ENCODE measurements at places on chromosomes 2 and 18.

DNA sequence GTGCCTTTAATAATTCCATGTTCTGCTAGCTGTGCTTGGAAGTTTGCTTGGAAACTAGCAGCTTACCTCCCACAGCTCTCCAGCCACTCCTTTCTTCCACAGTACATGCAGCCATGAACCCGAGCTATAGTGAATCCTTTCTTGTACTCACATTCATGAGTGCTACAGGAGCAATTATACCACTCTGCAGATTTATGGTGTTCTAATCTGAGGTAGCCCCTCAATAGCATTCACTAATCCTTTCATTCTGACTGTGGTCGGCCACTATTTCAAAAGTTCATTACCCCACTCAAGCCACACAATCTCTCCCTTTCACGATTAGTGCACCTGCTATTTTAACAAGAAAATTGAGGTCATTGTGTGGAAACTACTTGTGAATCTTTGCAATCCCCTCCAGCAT is 53.2 kb downstream of the CSRNP3 start:
- DNase-seq, result no peak

GRCh38 chr2:128746356-128746755 is 427.7 kb upstream of the HS6ST1 start:
- no peak for DNase-seq

GRCh38 chr2:108986916-108987510 is 2.0 kb downstream of the EDAR start:
- DNase-seq, result no peak

DNA sequence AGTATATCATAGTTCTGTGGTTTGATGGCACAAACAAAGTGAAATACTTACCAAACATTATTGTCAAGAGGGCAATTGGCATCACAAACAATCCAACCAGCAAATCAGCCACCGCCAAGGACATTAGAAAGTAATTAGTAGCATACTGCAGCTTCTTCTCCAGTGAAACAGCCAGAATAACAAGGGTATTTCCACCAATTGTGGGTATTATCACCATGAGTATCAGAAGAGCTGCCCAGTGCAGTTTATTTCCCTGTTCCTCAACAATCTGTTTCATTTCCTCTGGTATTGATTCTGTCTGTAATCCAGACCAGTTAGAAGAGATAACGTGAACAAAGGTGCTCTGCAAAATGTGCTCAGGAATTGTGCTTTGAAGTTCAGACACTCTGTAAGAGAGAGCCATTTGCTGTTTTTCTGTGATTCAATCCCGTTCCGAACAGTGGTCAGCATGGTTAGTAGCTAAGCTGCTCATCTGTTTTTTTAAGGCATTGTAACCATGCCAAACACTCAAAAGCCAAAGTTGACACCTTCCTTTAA is 1.4 kb downstream of the HTR2B start:
- no peak for DNase-seq

DNA sequence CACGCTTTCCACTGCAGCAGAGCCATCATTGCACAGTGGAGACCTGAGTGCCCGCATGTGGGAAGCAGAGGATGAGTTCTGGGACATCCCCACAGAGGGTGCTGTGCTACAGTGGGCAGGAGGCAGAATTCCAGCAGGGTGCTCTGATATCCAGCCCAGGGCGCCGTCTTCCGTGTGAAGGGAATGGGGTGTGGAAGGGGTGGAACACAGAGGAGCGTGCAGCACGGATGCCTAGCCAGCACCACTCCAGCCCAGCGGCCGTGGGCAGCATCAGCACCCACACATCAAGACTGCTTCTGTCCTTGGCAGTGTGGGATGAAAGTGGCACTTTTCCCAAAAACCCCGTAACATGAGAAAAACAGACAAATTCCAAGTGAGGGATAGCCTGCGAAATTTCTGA is 134.3 kb downstream of the ZNF236 start:
- DNase-seq, result no peak

GRCh38 chr2:219335373-219335786 is 2.8 kb upstream of the RESP18 start:
- DNase-seq, result no peak

GRCh38 chr18:50446629-50447028 is 71.8 kb downstream of the SKA1 start:
- DNase-seq, result no peak

GRCh38 chr18:46321955-46322354 is 217.8 kb downstream of the HAUS1 start:
- DNase-seq, result no peak

DNA sequence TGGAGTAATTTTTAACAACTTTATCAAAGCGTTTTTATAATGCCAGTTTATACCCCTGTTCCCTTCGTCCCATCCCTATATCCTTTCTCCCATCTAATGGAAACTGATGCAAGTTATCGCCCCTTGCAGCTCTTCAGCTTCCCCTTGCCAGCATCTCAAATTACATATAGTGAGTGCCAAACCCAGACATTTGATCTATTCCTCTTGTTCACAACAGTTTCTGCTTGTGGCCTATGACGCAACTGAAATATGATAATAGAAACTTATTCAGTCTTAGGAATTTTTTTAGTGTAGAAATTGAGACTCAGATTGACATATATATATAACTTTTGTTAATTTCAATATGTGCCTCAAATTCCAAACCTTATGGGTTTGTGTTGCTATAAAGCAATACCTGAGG is 562.2 kb upstream of the VWC2L start:
- no peak for DNase-seq

DNA sequence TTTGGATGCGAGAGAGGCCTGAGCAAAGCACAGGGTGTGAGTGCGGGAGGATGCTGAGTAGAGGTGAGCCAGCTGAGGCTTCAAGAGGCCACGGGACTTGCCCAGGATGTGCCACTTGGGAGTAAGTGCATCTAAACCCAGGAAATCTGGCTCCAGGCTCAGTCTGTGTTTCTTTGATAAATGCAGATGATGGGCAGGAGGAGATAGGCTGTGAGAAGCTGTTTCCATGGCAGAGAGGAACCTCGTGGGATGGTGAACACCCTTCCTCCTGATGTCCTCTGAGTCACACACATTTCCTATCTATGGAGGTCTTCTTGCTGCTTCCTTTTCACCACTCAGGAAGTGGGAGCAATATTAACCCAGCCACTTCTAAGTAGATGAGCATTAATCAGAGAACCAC is 38.4 kb upstream of the CELF4 start:
- no peak for DNase-seq

GRCh38 chr2:178057179-178057680 is 15.3 kb downstream of the PDE11A start:
- no peak for DNase-seq

DNA sequence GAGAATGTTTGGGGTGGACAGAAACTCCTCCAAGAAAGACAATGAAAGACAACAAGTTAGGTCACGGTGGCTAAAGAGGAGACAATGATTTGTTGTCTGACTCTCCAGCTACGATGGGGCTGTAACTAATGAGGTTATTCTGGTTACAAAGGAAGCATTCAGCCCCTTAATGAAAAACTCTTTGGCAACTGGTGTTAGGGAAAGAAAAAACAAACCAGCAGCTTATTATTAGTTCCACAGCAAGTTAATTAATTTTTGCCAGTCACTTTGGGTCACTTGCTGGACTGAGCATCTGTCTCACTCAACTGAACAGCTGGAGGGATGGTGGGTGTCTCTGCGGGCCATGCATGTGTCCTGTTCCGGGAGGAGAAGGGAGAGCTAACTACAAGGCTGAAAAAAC is 263.7 kb downstream of the ALK start:
- DNase-seq, result no peak

DNA sequence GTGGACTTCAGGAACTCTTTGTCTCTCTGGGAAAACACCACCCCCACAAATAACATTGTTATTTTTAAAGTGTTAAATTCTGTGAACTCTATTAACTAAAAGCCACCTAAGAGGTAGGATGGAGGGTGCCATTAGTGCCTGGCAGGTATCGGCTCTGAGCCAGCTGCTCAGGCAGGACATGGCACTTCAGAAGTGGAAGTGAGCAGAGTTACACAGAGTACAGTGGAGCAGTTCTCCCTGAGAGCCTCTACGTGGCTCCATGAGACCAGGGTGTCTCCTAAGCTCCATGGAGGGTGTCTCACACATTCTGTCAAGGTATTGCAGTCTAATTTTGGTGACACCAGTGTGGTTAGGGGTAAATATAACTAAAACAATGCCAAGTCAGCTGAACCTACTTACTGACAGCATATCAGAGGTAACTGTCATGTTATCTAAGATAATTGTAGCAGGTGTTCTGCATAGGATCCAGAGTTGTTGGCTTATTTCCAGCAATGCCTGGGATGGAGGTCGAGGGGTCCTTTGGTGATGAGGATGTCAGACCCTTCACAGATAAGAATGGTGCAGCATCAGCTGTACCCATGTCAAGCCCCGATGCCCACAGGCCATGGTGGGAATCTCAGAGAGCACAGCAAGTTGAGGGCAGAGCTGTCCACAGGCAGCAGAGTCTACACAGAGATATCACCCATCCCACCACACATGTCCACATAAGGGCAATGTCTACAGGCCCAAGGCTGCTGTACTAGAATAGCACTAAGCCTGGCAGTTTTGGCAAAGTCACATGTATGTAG is 8.6 kb upstream of the MALL start:
- DNase-seq, result no peak

GRCh38 chr18:33924576-33924975 is 300.1 kb downstream of the NOL4 start:
- DNase-seq, result no peak
